ENCODE measurements at places on chromosomes 13 and 19.

DNA sequence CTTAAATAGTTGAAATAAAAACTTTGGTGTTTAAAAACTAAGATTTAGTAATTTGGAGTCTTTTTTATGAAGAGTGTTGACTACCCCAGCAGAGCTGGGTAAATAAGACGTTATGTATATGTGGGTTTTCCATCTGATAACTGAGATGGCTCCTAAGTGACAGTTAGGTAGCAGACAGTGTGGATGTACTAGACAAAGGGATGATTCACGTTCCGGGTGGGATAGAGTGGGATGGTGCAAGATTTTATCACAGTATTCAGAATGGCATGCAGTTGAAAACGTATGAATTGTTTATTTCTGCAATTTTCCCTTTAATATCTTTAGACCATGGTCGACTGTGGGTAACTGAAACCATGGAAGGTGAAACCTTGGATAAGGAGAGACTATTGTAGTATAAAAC lies 50.4 kb downstream of the NAA16 start:
- no peak for DNase-seq

DNA sequence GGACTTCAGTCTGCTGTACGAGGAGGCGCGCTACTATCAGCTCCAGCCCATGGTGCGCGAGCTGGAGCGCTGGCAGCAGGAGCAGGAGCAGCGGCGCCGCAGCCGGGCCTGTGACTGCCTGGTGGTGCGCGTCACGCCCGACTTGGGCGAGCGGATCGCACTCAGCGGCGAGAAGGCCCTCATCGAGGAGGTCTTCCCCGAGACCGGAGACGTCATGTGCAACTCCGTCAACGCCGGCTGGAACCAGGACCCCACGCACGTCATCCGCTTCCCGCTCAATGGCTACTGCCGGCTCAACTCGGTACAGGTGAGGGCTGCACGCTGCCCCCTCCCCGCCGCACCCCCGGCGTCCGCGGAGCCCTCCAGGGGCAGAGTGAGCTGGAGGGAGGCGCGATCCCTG lies 14.6 kb downstream of the KCTD15 start:
- DNase-seq, result no peak

DNA sequence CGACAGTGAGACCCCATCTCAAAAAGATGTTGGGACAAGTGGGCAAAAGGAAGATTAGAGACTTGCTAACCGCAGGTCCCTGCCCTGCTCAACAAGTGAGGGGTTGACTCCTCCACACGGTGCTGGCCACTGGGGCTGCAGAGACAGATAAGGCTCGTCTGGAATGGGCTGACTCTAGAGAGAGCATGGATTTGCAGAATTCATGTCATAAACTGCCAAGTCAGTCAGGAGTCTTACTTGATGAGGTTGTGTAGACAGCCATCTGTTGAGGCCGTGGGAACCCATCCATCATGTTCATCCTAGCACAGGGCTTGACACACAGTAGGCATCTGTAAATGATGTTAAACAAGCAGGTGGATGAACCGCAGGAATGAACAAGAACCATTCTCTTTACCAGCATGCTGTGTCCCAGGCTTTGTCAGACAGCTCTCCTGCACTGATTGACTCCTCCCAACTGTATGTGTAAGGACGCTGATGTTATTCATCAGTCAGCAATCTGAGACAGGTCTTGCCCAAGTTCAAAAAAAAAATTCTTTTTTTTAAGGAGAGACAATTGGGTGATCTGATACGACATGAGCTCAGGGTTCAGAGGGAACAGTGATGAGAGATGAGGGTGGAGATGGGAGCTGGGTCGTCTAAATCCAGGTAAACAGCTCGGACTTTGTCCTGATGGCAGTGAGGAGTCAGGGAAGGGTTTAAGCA lies 8.8 kb downstream of the PAF1 start:
- DNase-seq, result no peak

DNA sequence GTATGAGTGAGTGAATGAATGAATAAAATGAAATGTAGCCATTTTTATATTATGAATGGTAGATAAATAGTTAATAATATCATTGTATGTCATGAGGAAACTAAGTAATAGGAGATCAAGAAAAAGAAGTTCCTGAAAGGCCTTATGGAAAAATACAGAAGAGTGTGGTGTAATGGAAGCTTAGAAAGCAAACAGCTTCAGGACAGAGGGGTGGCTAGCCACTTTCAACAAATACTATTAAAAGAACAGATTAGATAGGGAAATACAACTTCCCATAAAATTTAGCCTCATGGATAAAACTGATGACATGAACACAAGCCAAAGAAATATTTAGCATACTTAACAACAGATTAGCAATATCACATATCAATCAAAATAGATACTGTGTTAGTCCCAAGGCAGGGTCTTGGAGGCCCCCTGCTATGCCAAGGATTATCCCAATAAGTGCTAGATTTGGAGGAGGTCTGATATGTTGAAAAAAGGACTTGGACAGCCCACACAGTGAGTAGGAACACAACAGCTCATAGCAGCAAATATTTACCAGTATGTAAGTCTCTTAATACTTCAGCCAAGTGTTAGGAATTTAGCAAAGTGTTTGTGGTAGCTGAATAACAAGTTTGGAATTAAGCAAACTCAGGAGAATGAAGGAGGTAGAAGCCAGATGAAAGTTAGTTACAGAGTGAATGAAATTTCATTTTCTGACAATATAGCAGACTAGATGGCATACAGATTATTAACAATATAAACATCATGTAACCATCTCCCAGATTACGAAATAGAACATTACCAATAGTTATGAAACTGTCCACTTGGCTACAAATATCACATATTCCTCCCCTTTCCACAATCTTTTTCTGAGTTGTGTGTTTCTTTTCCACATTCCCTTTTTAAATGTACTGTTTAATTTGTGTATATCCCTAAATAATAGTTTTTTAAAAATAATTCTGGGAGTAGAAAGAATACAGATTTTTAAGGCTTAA lies 1632.0 kb downstream of the PCDH9 start:
- no peak for DNase-seq

DNA sequence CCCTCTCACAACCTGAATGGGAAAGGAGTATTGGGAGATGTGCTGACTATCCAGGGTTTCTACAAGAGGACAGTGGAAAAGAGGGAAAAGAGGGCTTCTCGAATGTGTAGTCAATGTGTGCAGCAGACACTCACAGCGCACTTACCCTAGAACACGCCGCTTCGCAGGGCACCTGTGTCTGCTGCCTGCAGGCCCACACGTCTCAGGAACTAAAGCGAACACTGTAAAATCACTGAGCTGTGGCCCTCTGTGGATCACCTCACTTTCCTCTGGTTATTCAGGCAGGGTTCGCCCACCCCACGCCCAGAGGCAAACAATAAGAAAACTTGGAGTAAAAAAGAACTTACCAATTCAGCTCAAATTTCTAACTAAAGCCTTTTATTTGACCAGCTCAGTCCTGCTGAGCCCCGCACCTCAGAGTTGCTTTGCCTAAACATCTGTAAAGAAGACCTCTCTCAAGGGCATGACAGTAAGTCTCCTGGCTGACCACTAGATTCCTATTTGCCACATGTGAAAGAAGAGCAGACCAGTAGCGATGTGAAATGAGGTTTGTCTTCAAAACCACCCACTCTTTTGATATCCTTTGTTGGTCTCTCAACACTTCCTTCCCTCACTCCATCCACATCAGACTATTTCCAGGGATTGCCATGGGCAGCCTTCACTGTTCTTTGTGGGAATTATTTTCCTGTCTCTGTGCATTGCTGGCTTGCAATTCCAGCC lies 19.3 kb upstream of the DOCK9 start:
- no peak for DNase-seq

- DNase-seq, result no peak
Observed at GRCh38 chr13:111359237-111359915, 38.9 kb downstream of the TEX29 start.

- DNase-seq, result no peak
Observed at GRCh38 chr13:44017756-44018309, 138.1 kb downstream of the LACC1 start.

DNA sequence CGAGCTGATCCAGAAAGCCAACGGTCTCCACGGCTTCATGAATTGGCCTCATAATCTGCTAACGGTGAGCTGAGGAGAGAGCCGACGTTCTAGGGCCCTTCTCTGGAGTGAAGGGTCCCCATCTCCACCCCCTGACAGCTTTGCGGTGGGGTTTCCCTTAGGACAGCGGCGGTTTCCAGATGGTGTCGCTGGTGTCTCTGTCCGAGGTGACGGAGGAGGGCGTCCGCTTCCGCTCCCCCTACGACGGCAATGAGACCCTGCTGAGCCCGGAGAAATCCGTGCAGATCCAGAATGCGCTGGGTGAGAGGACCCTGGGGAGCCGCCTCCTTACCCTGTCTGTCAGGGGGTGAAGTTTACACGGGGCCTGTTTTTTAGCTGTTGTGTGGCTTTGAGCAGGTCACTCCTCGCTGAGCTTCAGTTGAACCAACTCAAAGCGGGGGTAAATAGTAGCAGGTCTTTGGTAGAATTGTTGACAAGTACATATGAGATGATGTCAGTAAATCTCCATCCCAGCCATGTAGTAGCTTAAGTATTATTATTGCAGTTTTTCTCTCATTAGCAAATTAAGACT lies 801 bp downstream of the QTRT1 start:
- DNase-seq, result no peak

- DNase-seq, result no peak
Observed at GRCh38 chr13:44257796-44258195, 115.8 kb upstream of the SERP2 start.

- DNase-seq, result no peak
Observed at GRCh38 chr19:18657590-18658365, 20.9 kb downstream of the KLHL26 start.

DNA sequence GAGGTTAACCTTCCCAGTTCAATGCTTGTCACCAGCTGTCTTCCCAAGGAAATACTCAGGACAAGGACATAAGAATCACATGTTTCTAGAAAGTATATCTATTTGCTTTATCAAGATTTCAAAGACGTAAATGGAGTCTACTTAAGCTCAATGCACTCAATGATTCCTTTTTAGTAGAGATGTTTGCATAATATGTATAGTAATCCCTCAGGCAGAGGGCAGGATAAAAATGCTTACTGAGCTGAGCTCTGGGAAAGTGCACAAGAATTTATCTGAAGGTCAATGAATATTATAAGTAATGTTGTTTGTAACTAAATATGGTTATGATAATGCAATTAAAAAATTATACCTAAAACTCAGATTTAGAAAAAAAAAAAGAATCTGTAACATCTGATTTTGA lies 1309.4 kb upstream of the SLC10A2 start:
- DNase-seq, result no peak

DNA sequence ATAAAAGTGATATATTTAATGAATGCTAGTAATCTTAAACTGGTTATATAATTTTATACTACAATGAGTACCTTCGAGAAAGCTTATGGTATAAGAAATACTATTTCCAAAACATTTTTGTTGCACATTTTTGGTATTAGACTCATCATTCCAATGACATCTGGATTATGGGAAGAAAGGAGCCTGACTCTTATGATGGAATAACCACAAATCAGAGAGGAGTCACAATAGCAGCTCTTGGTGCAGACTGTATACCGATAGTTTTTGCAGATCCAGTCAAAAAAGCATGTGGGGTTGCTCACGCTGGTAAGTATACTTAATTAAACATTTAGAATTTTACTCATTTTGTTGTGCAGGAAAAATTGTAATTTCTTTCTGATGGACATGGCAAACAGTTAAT lies 3.9 kb downstream of the LACC1 start:
- DNase-seq, result no peak

GRCh38 chr13:48220592-48220980 lies 12.4 kb upstream of the ITM2B start:
- no peak for DNase-seq

GRCh38 chr13:23861310-23861709 lies 27.9 kb downstream of the MIPEP start:
- DNase-seq, result no peak

DNA sequence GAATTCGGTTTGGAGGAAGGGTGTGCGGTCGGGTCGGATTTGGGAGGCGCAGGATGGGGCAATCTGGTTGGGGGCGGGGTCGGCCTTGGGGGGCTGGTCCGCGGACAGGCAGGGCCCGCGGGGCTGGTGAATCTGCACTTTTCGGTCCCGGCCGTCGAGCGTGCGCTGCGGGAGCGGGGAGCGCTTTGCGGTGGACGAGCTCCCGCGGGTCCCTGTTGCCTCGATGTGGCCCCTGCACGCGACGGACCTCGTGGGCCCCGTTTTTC lies 11.9 kb downstream of the PEAK3 start:
- no peak for DNase-seq

GRCh38 chr19:54532528-54532927 lies 29.9 kb downstream of the LAIR2 start:
- no peak for DNase-seq

DNA sequence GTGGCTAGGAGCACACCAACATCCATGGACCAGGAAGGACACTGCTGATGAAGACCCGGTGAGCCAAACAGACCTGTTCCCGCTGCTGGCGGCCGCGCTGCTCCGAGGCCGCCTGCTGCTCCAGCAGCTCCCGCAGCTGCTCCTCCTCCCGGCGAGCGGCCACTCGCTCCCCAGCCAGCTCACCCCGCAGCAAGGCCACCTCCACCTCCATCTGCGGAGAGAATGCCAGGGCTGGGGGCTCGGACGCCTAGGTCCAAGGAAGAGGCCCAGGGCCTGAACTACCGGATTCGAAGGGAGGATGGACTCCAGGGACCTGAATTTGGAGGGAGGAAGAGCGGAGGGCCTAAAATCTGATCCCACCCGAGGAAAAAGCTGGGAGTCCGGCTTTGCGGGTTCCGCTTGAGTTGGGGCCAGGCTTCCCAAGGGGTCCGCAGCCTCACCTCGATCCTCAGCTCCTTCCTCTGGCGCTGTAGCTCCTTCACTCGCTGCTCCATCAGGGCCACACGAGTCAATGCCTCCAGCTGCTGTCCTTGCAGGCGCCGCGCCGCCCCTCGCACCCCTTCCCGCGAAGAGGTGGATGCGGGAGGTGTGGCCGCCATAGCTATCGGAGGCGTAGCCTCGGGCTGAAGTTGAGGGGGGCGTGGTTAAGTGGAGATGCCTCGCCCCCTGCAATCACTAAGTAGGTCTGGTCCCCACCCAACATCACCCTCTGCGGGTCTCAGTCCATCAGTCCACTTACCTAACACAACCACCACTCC lies 2.7 kb downstream of the PHLDB3 start:
- no peak for DNase-seq

- DNase-seq, result no peak
Observed at GRCh38 chr19:28363254-28363653, 849.7 kb downstream of the UQCRFS1 start.

- DNase-seq, result no peak
Observed at GRCh38 chr19:30695171-30695875, 323.1 kb downstream of the ZNF536 start.

DNA sequence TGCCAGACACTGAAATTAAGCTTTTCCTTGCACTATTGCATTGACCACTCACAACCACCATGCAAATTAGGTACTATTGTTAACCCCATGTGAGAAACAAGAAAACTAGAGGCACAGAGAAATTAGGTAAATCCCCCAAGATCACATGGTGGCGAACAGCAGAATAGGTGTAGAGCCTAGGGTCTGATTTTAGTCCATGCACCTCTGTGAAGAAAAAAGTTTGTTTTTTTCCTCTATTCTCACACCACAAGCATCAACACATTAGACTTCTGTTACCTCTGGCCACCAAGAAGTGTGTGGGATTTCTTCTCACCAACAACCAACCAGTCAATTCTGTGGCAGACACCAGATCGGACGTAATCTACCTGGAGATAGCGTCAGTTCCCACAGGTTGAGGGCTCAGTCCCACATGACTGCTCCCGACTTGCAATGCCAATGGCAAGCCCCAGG lies 391.9 kb downstream of the COG6 start:
- no peak for DNase-seq

- no peak for DNase-seq
Observed at GRCh38 chr13:24216176-24216575, 55.7 kb downstream of the SPATA13 start.

GRCh38 chr13:97192166-97192565 lies 30.0 kb upstream of the MBNL2 start:
- no peak for DNase-seq

GRCh38 chr13:66933994-66934393 lies 296.1 kb downstream of the PCDH9 start:
- DNase-seq, result no peak

Data from activated T-cell treated with anti-CD3 and anti-CD28 coated beads for 48 hours (primary cell).